ENCODE measurements at places on chromosomes 13 and 19. TPM values are rescaled to one million over a fixed set of nuclear protein-coding genes. Genes with fewer than 3 reads are reported as not detected.

The ZNF45 gene
- 5.5 TPM for total RNA-seq

The SOX1 gene
- not detected for total RNA-seq

The MED29 gene
- 25.2 TPM for total RNA-seq

The CEACAM21 gene
- 2.2 TPM for total RNA-seq

The ZNF230 gene
- 4.4 TPM for total RNA-seq
